M059J (cell line): ENCODE measurements at places on chromosomes 3 and 15.

GRCh38 chr15:49044766-49045606, 1.3 kb downstream of the SECISBP2L start:
- DNase-seq = no peak

GRCh38 chr15:48652510-48653076, 7.1 kb upstream of the FBN1 start:
- DNase-seq = no peak

GRCh38 chr15:68309024-68309423, 31.5 kb downstream of the FEM1B start:
- DNase-seq = no peak

DNA sequence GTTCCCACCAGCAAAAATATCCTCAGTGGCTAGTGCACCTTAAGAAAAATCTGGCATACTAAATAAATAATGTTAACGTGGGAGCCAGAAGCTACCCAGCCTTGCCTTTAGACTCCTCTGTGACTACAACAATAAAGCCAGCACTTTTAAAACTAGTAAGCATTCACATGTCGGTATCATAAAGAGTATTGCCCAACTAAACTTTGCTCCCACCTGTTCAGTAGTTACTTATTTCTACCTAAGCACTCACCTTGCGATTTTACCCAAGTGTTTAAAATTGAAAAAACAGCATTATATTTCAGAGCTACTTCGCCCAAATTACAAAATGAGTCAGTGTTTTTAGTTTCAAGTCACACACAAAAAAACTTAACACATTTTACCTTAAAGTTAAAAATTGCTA, 12.8 kb downstream of the ALDH1L1 start:
- DNase-seq = no peak

DNA sequence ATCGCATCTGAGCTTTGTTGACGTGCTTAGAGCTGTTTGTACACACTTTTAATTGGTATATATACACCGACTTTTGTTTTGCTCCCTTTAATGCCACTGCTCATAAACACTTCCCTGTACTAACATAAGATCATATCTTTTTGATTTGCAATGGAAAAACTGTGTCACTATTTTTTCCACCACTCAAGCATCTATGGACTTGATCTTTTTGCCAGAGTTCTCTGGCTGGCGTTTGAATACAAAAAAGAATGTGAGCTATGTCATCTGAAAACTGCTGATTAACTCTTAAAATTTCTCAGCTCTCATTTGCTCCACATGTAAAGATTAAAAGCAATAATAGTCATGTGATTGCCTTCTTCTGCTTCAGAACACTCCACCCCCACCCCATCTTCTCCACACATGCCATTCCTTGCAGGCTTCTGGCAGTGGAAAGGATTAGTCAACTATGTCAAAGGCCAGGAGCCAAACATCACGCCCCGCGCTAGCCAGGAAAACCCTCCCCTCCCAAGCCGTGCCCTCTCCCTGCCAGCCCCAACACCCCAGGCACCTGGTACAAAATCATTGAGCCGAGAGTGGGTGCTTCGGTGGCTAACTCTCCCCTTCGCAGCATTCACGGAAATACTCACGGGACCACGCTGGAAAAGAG, 123.4 kb upstream of the MEF2A start:
- DNase-seq = peak; percentile 86

DNA sequence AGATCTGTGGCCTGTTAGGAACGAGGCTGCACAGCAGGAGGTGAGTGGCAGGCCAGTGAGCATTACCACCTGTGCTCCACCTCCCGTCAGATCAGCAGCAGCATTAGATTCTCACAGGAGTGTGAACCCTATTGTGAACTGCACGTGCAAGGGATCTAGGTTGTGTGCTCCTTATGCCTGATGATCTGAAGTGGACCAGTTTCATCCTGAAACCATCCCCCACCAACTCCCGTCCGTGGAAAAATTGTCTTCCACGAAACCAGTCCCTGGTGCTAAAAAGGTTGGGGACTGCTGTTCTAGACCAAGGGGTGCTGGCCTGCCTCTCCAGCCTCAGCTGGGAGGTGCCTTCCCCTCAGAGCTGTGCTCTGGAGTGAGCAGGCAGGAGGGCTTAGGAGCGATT, 61.4 kb downstream of the RPLP1 start:
- DNase-seq = no peak

GRCh38 chr15:101020945-101021344, 101.8 kb downstream of the LRRK1 start:
- no peak for DNase-seq
